ENCODE measurements at places on chromosomes 2 and 18. TPM values are rescaled to one million over a fixed set of nuclear protein-coding genes. Genes with fewer than 3 reads are reported as not detected.

EML6 gene
- 4.8 TPM for total RNA-seq

CKAP2L gene
- not detected for total RNA-seq

SERPINB8 gene
- 1.9 TPM for total RNA-seq

DNA sequence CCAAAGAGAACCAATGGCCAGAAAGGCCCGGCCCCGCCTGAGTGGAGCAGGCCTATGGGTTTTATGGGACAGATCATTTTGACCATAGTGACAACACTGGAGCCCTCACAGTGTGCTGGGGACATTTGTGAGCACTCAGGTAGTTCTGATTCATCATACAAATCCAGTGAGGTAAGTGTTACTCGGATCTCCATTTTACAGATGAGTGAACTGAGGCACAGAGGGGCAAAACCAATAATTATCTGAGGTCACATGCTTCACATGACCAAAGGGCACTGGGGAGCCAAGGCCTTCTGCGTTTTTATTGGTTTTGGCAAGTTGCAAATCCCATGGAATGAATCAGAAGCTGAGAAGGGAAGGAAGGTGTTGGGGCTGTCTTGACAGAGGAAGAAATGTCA is 111.5 kb upstream of the MGAT5 start:
- no peak overlapping the region for H3K4me3 ChIP-seq
- H3K36me3 ChIP-seq, result no peaks in the 10 kb centered on the region
- H3K27me3 ChIP-seq, result peaks cover 10% of the 10 kb centered on the region

PRKCE gene
- total RNA-seq, result 5.8 TPM

DNA sequence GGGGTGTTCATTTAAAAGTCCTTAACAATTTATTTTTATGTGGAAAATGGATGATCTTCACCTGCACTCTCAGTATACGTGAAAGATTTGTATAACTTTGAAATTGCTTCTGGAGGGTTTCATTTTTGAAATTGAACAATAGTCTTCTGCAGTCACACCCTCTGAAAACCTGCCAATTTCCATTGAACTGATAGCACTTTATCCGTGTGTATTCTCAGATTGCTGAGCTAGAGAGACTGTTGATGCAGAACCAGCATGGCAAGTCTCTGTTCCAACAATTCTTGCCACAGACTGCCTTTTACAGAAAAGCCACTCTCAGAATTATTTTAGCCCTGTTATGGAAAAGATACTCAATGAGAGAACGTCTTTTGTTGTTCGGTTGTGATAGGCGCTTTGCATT is 6.6 kb upstream of the GULP1 start:
- H3K27me3 ChIP-seq, result no peaks in the 10 kb centered on the region
- H3K27ac ChIP-seq, result no peak overlapping the region
- H3K36me3 ChIP-seq, result no peaks in the 10 kb centered on the region
- DNase-seq, result no peak
- no peaks in the 10 kb centered on the region for H3K4me1 ChIP-seq

- no peak for DNase-seq
- H3K36me3 ChIP-seq, result no peaks in the 10 kb centered on the region
- no peaks in the 10 kb centered on the region for H3K27me3 ChIP-seq
- H3K27ac ChIP-seq, result no peak overlapping the region
- H3K4me3 ChIP-seq, result no peak overlapping the region
Measured at GRCh38 chr18:36539674-36540231, 242.2 kb downstream of the FHOD3 start.

TEX44 gene
- not detected for total RNA-seq

DNA sequence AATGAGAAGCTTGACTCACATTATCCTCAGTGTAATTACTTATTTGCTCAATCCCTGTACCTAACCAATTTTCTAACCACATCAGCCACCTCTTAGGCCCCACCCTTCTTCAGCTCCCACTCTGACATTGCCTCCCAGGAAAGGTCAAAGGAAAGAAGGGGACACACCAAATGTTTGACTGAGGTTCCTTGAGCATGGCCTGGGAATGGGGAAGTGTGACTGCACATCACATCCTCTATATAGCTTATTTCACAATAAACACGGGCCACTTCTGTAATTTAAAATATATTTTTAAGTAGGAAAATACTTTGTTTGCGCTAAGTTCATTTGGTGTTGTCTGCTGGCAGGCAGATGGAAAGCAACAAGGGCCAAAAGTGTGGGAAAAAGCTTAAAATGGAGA is 3.0 kb upstream of the FIGLA start:
- no peak overlapping the region for H3K27ac ChIP-seq
- H3K4me1 ChIP-seq, result peaks cover 5% of the 10 kb centered on the region
- H3K27me3 ChIP-seq, result peaks cover 29% of the 10 kb centered on the region
- no peaks in the 10 kb centered on the region for H3K36me3 ChIP-seq
- no peak overlapping the region for H3K4me3 ChIP-seq
- no peak for DNase-seq

DNA sequence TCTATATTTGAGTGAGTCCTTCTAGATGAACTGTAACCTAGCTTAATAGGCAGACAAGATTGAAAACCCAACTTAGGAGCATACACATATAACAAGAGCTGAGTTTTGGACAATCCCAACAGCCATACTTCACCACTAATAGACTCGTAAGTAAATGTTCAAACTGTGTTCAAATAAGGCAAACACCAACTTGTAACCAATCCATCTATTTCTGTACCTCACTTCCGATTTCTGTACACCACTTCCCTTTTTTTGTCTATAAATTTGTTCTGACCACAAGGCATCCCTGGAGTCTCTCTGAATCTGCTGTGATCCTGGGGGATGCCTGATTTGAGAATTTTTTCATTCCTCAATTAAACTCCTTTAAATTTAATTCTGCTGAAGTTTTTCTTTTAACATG is 1149.1 kb upstream of the NRXN1 start:
- no peak overlapping the region for H3K27ac ChIP-seq
- no peak overlapping the region for H3K4me3 ChIP-seq
- no peaks in the 10 kb centered on the region for H3K27me3 ChIP-seq
- no peaks in the 10 kb centered on the region for H3K36me3 ChIP-seq
- DNase-seq, result no peak
- no peaks in the 10 kb centered on the region for H3K4me1 ChIP-seq

PRKAG3 gene
- 54.6 TPM for total RNA-seq

DNA sequence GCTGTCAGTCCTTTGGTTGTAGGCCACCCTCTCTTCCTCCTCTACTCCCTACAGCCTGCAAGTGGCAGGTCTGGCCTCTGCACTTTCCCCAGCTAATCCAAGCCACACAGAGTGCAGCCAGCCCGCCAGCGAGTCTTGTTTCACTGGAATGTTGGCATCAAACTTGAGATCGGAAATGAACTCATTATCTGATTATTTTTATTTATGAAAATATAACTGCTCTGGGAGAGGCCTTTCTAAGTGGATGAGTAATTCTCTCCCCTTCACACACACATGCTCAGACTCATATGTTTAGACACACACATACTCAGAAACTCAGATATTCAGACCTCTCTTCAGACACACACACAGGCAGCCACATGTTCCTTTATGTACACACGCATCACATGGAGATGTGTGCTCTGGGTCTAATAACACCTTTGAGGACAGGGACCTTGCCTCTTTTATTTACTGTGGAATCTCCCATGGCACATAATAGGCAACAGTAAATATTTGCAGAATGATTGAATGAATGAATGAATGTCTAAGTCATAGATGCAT is 151.3 kb downstream of the ZFP36L2 start:
- H3K27ac ChIP-seq, result peak overlapping the region; percentile 80
- H3K27me3 ChIP-seq, result no peaks in the 10 kb centered on the region
- H3K4me1 ChIP-seq, result peaks cover 55% of the 10 kb centered on the region
- H3K36me3 ChIP-seq, result no peaks in the 10 kb centered on the region
- no peak overlapping the region for H3K4me3 ChIP-seq
- peak; percentile 77 for DNase-seq

POTEC gene
- not detected for total RNA-seq

PID1 gene
- total RNA-seq, result 18.5 TPM

- H3K27me3 ChIP-seq, result no peaks in the 10 kb centered on the region
- H3K36me3 ChIP-seq, result no peaks in the 10 kb centered on the region
- H3K4me3 ChIP-seq, result no peak overlapping the region
- no peaks in the 10 kb centered on the region for H3K4me1 ChIP-seq
- DNase-seq, result no peak
Measured at GRCh38 chr2:209209943-209210342, 213.9 kb upstream of the MAP2 start.

GRCh38 chr2:65896446-65896845 is 464.0 kb upstream of the SPRED2 start:
- no peak overlapping the region for H3K27ac ChIP-seq
- no peaks in the 10 kb centered on the region for H3K27me3 ChIP-seq
- no peaks in the 10 kb centered on the region for H3K4me1 ChIP-seq
- H3K4me3 ChIP-seq, result no peak overlapping the region

DNA sequence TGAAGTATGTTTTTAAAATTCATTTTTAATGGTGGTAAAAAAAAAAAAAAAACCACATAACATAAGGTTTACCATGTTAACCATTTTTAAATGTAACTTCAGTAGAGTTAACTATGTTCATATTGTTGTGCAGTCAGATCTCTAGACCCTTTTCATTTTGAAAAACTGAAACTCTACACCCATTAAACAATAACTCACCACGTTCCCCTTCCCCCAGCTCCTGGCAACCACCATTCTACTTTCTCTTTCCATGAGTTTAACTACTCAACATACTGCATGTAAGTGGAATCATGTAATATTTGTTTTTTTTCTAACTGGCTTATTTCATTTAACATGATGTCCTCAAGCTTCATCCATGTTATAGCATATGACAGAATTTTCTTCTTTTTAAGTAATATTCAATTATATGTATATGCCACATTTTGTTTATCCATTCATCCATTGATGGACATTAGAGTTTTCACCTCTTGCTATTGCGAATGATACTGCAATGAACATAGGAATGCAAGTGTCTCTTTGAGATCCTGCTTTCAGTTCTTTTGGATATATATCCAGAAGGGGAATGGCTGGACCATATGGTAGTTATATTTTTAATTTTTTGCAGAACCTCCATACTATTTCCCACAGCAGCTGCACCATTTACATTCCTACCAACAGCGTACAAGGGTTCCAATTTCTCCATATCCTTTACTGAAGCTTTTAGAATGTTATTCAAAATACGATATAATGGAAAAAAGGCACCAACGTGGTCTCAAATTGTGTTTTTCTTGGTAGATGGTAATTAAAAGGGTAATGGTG is 91.0 kb downstream of the SPTBN1 start:
- H3K27me3 ChIP-seq, result no peaks in the 10 kb centered on the region
- peaks cover 17% of the 10 kb centered on the region for H3K4me1 ChIP-seq

- H3K4me3 ChIP-seq, result no peak overlapping the region
- DNase-seq, result no peak
- H3K27me3 ChIP-seq, result no peaks in the 10 kb centered on the region
- H3K27ac ChIP-seq, result no peak overlapping the region
Measured at GRCh38 chr2:62396880-62397279, 109.1 kb downstream of the TMEM17 start.

GRCh38 chr2:169159686-169160085 is 90.3 kb downstream of the DHRS9 start:
- H3K4me3 ChIP-seq, result no peak overlapping the region
- H3K4me1 ChIP-seq, result no peaks in the 10 kb centered on the region
- H3K36me3 ChIP-seq, result no peaks in the 10 kb centered on the region
- H3K27ac ChIP-seq, result no peak overlapping the region
- H3K27me3 ChIP-seq, result no peaks in the 10 kb centered on the region
- DNase-seq, result no peak

SKA1 gene
- total RNA-seq, result not detected

DNA sequence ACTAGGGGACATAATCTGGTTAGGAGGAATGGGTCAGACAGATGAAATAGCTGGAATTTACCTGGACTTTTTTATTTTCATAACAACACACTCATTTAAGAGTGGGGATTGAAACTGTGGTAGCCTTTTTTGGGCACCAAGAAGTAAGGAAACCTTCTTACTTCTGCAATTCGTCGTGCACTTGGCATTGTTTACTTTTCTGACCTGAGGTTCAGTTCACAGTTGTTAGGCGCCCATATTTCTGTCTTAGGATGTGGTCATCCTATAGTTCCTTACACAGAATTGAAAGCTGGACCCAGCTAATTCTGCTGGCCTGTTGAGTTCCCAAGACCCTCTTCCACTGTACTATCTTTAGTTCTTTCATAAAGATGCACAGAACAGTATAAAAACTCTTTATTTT is 72.9 kb downstream of the TMX3 start:
- H3K27ac ChIP-seq, result no peak overlapping the region
- H3K27me3 ChIP-seq, result no peaks in the 10 kb centered on the region
- H3K36me3 ChIP-seq, result no peaks in the 10 kb centered on the region
- no peak for DNase-seq
